ENCODE measurements at places on chromosomes 2 and 18.

DNA sequence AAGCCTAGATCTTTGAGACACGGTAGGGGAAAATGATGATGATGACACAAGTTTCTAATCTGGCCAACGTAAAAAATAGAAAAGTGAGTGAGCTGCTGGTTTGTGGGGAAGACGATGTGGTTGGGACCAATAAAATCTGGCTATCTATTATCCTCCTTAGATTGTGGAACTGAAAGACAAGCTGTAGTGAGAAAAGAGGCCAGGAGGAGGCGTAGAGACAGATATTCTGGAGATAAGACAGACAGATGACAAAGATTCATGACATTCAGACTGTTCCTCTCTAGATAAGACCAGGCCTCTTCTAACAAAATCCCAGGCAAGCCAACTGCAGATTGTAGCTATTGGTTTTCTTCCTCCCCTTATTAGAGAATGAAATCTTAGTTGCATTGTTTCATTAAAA is 376.3 kb upstream of the UBE2E3 start:
- no peak for DNase-seq

DNA sequence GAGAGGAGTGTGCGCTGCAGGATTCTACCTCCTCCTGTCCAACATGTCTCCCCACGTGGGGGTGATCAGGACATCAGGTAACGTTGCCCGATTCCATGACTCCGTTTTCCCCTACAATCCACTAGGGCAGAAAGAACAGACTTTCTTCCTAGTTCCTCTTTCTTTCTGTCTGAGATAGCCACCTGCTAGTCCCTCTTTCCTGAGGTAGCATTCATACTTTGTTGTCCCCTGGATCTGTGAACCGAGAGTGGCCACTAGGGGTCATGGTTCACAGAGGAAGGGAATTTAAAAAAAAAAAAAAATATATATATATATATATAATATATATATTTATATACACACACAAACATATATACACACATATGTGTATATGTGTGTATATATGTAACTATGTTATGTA is 210.0 kb upstream of the ZNF521 start:
- no peak for DNase-seq

- no peak for DNase-seq
These were observed 149.2 kb downstream of the TGIF1 start for GRCh38 chr18:3599195-3599594.

DNA sequence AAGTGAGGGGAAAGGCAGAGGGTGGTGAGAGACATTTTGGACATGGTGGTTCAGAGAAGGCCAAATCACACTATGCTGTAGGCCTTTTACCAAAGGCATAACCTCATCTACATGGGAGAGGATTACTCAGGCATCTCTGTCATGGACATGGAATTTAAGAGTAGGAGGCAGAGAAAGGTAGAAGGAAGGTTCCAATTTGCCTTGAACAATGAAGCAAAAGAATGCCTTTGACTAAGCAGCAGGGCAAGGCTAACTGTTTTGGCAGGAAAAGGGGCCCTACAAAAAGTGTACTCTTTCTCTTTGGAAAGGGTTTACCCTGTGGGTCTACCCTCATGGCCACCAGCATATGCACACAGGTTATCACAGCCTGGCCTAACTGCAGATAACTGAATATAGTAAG is 45.6 kb upstream of the RNU4ATAC start:
- DNase-seq: no peak
